ENCODE measurements at places on chromosomes 13 and 19. TPM values are rescaled to one million over a fixed set of nuclear protein-coding genes. Genes with fewer than 3 reads are reported as not detected.

- H3K4me3 ChIP-seq = no peak overlapping the region
- H3K4me1 ChIP-seq = no peaks in the 10 kb centered on the region
- no peaks in the 10 kb centered on the region for H3K36me3 ChIP-seq
- H3K27ac ChIP-seq = no peak overlapping the region
- DNase-seq = no peak
- H3K27me3 ChIP-seq = no peaks in the 10 kb centered on the region
Measured at GRCh38 chr19:31181535-31181934, 167.7 kb downstream of the TSHZ3 start.

Gene CYP4F3
- polyA plus RNA-seq = 2.3 TPM

DNA sequence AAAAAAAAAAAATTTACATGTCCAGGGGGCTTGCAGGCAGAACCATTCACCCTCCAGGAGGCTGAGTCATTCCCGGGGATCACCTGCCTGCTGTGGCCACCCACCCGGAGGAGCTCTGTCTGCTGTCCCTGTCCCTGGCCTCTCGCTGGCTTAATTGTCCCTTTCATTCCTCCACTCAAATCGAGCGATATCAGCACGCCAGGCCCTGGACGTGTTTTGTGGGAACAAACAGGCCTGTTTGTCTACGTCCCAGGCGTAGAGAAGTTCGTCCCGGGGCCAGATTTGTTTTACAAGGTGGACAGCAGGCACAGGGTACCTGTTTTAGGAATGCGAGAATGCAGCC lies 21.2 kb downstream of the SULT2B1 start:
- H3K4me1 ChIP-seq = no peaks in the 10 kb centered on the region
- DNase-seq = no peak
- H3K4me3 ChIP-seq = no peak overlapping the region
- peaks cover 5% of the 10 kb centered on the region for H3K27me3 ChIP-seq

- peak; percentile 32 for DNase-seq
- no peaks in the 10 kb centered on the region for H3K27me3 ChIP-seq
- no peaks in the 10 kb centered on the region for H3K4me1 ChIP-seq
- no peak overlapping the region for H3K27ac ChIP-seq
- H3K36me3 ChIP-seq = no peaks in the 10 kb centered on the region
- H3K4me3 ChIP-seq = no peak overlapping the region
Measured at GRCh38 chr13:41411522-41411921, 45.8 kb upstream of the RGCC start.

Gene PLPPR3
- polyA plus RNA-seq = 0.49 TPM

DNA sequence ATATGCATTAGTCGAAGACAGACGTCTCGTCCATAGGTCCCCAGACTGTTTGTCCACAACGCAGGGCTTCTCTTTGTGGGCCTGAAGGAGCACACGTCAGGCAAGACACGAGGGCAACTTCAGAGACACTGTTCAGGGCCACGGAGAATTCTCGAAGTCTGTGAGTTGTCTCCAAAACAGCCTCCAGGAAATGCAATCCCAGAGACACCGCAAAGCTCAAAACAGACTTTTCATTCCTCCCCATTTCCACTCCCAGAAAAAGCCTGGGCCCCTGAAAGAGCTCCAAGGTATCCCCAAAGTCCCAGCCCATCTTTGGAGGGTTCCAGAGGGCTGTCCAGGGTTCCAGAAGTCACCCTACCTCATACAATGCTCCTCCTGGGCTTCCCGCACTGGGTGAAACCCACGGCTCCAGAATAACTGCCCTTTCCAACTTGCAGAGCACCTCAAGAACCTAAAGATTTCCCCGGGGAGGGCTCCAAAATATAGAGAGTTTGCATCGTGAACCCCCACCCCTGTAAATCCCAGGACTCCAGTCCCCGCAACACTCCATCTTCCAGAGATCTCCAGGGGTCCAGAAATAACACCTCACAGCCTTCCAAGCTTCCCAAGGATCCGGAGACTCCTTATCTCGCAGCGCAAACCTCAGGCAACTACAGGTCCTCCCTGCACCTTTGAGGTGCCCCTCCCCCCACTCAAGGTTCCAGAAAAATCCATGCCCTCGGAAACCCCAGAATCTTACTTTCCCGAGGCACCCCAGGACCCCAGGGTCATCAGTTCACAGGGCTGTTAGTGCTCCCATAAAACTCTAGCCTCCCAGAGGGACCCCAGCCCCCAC lies 687 bp upstream of the FTL start:
- peaks cover 61% of the 10 kb centered on the region for H3K36me3 ChIP-seq
- H3K4me1 ChIP-seq = peaks cover 45% of the 10 kb centered on the region
- peak overlapping the region; percentile 100 for H3K27ac ChIP-seq

DNA sequence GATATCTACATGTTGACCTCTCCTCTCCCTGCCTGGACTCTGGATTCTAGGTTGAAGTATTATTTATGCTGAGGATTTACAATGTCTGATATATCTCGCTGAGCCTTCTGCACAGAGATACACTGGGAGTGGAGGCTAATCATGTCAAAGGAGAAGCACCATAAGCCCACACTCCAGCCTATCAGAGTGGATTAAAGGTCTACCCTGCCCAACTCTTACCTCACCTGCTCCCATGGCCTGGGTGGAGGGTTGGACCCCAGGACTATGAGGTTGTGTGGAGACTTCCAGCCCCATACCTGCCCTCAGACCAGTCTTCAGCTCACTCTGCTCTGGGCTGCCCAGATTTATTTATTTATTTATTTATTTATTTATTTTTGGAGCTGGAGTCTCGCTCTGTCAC lies 15.4 kb downstream of the OR10H4 start:
- peak; percentile 82 for DNase-seq
- H3K4me3 ChIP-seq = no peak overlapping the region
- H3K27me3 ChIP-seq = peaks cover 9% of the 10 kb centered on the region
- no peaks in the 10 kb centered on the region for H3K36me3 ChIP-seq
- H3K4me1 ChIP-seq = peaks cover 4% of the 10 kb centered on the region

- H3K4me1 ChIP-seq = peaks cover 9% of the 10 kb centered on the region
- H3K27ac ChIP-seq = no peak overlapping the region
- DNase-seq = no peak
- H3K4me3 ChIP-seq = no peak overlapping the region
Measured at GRCh38 chr19:38917516-38917915, 5.5 kb upstream of the CCER2 start.

Gene KLK15
- not detected for polyA plus RNA-seq

DNA sequence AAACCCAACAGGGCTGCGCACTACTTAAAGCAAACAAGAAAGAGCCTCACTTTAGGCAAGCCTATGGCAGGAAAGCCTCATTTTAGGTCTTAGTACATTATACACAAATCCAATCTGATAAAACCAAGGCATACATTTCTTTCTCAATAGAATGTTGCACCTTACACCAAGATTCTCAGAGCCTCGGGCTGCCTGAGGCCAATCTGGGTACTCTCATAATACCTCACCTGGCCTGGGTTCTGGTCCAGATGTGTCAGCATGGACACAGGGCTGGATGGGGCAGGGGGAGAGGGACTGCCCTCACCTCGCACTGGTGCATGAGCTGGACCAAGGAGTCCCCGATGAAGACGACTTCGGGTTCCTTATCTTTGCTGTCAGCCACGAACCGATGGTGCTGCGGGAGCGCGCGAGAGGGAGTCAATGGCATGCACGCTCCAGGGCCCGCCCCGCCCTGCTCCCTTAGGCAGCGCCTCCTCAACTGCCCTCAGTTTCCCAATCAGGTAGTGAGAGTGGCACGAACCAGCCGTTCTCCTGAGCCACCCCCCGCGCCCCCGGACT lies at the start of gene PRR19:
Gene PRR19, plus strand, starts transcription at position 487 of the 558 bp plus-strand sequence. CDS start 7,453 bp downstream, outside the sequence.
- H3K4me1 ChIP-seq = peaks cover 13% of the 10 kb centered on the region
- no peaks in the 10 kb centered on the region for H3K36me3 ChIP-seq
- no peaks in the 10 kb centered on the region for H3K27me3 ChIP-seq
- peak; percentile 36 for DNase-seq
- H3K27ac ChIP-seq = no peak within 1 kb of the TSS

DNA sequence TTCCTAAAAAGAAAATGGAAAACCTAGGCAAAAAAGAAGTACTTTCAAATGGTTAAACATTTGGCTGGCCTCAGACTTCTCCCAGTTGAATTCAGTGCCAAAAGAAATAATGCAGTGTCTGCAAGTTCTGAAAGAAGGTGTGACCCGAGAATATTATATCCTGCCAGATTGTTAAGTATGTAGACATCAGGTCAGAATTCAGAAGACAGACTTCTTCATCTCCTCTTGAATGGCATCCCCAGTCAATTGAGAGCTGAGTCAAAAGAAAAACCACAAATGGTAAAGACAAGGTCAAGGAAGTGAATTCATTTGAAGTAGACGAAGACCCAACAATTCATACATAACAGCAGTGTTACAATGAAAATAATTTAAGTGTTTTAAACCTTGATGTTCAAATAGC lies 194.5 kb downstream of the NBEA start:
- H3K36me3 ChIP-seq = no peaks in the 10 kb centered on the region
- no peak for DNase-seq
- no peaks in the 10 kb centered on the region for H3K27me3 ChIP-seq
- no peaks in the 10 kb centered on the region for H3K4me1 ChIP-seq

GRCh38 chr13:37113534-37113933 lies 8.1 kb upstream of the CSNK1A1L start:
- H3K27me3 ChIP-seq = no peaks in the 10 kb centered on the region
- no peak overlapping the region for H3K27ac ChIP-seq
- no peaks in the 10 kb centered on the region for H3K36me3 ChIP-seq

Gene BRME1
- 67.1 TPM for polyA plus RNA-seq

- H3K27ac ChIP-seq = no peak overlapping the region
- no peak overlapping the region for H3K4me3 ChIP-seq
- H3K4me1 ChIP-seq = no peaks in the 10 kb centered on the region
- DNase-seq = peak; percentile 18
- H3K36me3 ChIP-seq = no peaks in the 10 kb centered on the region
Measured at GRCh38 chr13:40318366-40318765, 348.1 kb downstream of the FOXO1 start.

GRCh38 chr19:30376826-30377425 lies 4.7 kb downstream of the ZNF536 start:
- no peaks in the 10 kb centered on the region for H3K36me3 ChIP-seq
- H3K4me1 ChIP-seq = no peaks in the 10 kb centered on the region
- H3K27me3 ChIP-seq = peaks cover 5% of the 10 kb centered on the region
- DNase-seq = no peak
- no peak overlapping the region for H3K27ac ChIP-seq
- no peak overlapping the region for H3K4me3 ChIP-seq

- no peak overlapping the region for H3K4me3 ChIP-seq
- no peak for DNase-seq
- H3K27me3 ChIP-seq = no peaks in the 10 kb centered on the region
- no peaks in the 10 kb centered on the region for H3K4me1 ChIP-seq
- no peak overlapping the region for H3K27ac ChIP-seq
Measured at GRCh38 chr19:45816236-45817009, 1.3 kb upstream of the RSPH6A start.

DNA sequence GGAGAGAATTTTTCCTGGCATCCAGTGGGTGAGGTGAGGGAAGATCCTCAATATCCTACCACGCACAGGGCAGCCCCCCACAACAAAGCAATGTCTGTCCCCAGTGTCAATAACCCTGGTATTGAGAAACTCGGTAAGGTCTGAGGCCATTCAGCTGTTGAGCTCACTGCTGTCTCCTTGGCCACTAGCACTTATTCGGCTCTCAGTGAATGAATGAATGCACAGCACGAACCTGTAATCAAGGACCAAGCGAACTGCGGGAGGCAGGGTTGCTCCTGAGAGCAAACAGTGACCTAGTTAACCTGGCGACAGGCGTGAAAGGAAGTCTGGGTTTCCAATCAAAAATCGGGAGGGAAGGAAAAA lies 640 bp downstream of the ZSCAN5A start:
- peak overlapping the region; percentile 48 for H3K4me3 ChIP-seq
- no peaks in the 10 kb centered on the region for H3K27me3 ChIP-seq

GRCh38 chr19:11699931-11700794 lies 38.6 kb downstream of the ZNF823 start:
- no peaks in the 10 kb centered on the region for H3K36me3 ChIP-seq
- H3K27me3 ChIP-seq = no peaks in the 10 kb centered on the region
- H3K27ac ChIP-seq = no peak overlapping the region
- DNase-seq = peak; percentile 44
- H3K4me1 ChIP-seq = no peaks in the 10 kb centered on the region
- no peak overlapping the region for H3K4me3 ChIP-seq

- H3K27me3 ChIP-seq = no peaks in the 10 kb centered on the region
- H3K4me3 ChIP-seq = no peak overlapping the region
- H3K36me3 ChIP-seq = no peaks in the 10 kb centered on the region
- DNase-seq = no peak
- no peak overlapping the region for H3K27ac ChIP-seq
Measured at GRCh38 chr13:37192956-37193355, 87.5 kb upstream of the CSNK1A1L start.

Gene PRRG2
- 23.7 TPM for polyA plus RNA-seq

- DNase-seq = no peak
- H3K27me3 ChIP-seq = no peaks in the 10 kb centered on the region
- no peak overlapping the region for H3K27ac ChIP-seq
- H3K4me3 ChIP-seq = peak overlapping the region; percentile 48
Measured at GRCh38 chr13:98143601-98144026, 720 bp downstream of the FARP1 start.
